ENCODE measurements at places on chromosomes 5 and 9.

DNA sequence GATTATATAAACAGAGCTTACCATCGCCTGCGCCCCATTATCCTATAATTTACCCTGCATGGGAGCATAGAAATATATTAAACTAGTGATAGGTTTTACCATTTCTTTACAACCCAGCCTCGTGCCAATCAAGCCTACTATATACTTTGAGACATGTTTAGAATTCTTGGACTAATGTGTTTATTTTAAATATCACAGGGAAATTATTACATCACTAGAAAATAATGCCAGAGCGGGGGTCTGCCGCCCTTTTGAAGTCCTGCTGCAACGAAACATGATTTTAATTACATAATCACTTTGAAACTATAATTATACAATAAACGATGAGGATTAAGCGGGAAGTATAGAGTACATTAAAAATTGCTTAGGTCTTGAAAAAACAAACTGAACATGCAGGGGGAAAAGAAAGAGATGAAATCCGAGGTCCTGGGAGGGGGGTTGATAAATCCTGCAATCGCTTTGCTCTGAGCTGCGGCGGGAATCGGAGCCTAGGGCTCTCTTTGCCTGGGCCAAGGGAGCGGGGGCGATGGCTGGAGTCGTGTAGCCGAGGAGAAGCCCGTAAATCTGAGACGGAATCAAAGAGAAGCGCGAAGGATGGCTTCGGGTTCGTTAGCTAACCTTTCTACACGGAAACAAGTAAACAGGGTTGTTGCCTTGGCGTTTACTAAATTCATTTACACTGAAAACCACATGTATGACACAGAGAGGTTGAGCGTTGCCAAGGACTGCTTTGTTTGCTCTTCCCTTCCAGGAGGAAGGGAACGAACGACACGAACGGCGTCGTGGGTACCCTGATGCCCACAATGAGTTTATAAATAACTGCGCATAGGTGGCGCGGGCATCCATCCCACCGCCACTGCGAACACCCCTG is 127.6 kb downstream of the TMEM174 start:
- no peak for DNase-seq

DNA sequence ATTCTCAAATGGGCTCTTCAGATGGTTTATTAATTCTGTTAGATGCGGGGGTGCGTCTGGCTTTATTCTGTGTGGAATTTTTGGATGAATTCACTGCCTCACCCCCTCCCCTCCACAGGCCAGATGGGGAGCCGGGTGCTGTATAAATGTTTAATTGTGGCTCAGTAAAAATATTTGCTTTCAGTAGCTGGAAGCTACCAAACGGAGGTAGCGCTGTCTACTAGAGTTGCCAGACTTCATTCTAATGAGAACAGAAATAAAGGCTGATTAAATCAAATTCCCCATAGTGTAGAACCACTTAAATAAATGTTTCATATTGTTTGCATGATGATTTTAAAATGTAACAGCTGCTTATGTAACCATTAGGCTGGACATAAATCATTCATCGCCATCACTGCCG is 34.5 kb upstream of the KCNMB1 start:
- no peak for DNase-seq

GRCh38 chr9:93663877-93664548 is 87.6 kb downstream of the PHF2 start:
- DNase-seq: no peak

- DNase-seq: no peak
Measured at GRCh38 chr5:111385970-111386831, 126.1 kb downstream of the STARD4 start.

DNA sequence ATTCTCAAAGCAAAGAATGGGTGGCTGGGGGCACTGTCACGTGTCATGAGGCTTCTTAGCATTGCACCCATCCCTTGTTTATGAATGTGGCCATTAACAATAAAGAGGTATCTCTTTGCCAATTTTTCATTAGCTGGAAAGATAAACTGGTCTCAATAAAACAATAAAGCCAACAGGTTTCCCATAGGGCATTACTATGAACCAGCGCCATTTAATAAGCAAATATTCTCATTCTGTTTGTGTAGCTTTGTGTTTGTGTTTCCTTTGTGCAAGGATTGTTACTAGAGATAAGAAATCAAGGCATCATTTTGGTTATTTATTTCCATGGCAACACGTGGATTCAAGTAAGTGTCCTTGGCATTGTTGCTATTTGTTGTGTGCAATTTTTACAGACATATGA is 37.6 kb upstream of the CAST start:
- no peak for DNase-seq

GRCh38 chr9:21294364-21294774 is 10.7 kb downstream of the IFNA5 start:
- no peak for DNase-seq

GRCh38 chr9:114746591-114747346 is 59.1 kb downstream of the TNFSF15 start:
- DNase-seq: no peak

DNA sequence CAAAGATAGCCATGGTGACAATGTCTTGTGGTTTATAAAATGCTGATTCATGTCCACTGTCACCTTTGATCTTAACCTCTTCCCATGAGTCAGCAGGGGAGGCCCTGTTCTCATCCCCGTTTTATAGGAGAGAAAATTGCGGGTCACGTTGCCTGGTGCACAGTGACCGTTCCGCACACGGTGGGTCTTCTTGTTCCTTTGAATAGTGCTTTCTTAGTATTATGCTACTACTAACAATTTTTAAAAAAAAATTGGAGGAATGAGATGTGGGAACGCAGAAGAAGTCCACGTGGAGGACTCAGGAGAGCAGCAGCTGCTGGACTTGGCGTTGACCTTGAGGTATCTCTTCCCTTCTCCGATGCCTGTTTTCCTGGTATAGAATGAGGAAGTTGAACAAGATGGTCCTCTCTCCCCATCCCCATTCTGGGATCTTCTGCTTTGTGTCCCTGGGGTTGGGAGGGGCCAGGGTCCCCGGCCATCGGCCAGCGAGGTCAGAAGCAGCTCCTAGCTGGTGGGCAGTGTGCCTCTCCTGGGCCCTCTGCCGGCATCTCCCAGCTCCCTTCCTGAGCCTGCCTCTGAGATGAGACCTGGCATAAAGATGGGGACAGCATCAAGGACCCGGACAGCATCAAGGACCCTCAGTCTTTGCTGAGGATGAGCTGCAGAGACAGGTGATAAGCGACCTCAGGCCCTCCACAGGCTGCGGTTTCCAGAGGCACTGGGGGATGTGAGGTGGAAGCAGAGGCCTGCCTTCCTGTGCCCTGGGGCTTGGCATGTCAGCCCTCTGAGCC is 143.9 kb downstream of the C9orf50 start:
- no peak for DNase-seq

GRCh38 chr9:137277329-137278041 is at the start of gene TOR4A:
Gene TOR4A (plus strand): TSS chr9:137277726. CDS start chr9:137278690, 964 bp downstream.
- DNase-seq: no peak

DNA sequence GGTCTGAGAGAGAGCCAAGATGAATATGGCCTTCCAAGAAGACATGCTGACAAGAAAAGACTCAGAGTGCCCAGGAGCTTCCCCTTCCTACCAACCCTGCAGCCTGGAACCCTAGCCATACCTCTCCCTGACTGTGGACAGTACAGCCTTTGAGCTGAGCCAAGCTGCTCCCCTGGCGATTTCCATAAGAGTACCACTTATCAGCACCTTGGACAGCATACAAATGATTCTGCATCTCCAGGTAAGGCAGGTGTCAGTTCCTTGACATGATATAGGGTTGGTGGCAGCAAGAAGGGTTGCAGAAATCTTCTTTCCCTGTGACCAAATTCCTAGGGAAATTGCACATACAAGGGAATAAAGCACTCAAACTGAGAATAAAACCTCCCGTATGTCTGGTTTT is 58.3 kb downstream of the MFAP3 start:
- no peak for DNase-seq

GRCh38 chr9:68802525-68803015 is 97.5 kb downstream of the PIP5K1B start:
- DNase-seq: no peak

DNA sequence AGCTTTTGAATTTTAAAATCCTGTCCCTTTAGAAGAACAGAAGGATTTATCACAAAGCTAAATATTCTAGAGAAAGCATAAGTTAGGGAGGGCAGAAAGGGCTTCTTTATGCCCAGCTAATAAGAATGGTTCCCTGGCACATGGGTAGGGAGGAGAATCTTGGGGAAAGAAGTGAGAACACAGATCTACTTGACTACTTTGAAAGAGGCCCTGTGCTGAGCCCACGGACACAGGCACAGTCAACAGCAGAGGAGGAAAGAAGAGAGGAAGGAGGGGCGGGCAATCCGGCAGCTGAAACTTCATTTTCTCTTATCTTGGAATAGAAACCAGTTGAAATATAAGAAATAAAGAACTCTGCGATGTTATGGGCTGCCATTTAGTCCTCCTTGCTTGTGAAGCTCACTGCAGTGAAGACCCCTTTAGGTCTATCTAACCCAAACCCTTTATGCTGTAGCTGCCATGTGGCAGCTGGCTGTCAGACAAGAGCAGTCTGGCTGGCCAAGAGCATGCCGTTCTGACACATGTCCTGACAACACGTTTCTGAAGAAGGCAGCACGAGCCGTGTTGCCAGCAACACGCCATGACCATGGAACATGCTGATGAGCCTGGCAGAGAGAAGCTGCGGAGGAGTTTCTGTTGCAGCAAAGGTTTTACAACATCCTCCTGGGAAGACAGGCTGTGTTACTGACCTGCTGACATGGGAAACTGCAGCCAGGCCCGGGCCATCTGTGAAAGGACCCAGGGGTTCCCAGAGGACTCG is 34.2 kb downstream of the ABLIM3 start:
- DNase-seq: no peak

- DNase-seq: no peak
Measured at GRCh38 chr5:6543830-6544560, 88.8 kb downstream of the NSUN2 start.

GRCh38 chr5:102231693-102232619 is 64.1 kb downstream of the SLCO4C1 start:
- no peak for DNase-seq

GRCh38 chr5:132022737-132023136 is 11.3 kb upstream of the ACSL6 start:
- DNase-seq: no peak

DNA sequence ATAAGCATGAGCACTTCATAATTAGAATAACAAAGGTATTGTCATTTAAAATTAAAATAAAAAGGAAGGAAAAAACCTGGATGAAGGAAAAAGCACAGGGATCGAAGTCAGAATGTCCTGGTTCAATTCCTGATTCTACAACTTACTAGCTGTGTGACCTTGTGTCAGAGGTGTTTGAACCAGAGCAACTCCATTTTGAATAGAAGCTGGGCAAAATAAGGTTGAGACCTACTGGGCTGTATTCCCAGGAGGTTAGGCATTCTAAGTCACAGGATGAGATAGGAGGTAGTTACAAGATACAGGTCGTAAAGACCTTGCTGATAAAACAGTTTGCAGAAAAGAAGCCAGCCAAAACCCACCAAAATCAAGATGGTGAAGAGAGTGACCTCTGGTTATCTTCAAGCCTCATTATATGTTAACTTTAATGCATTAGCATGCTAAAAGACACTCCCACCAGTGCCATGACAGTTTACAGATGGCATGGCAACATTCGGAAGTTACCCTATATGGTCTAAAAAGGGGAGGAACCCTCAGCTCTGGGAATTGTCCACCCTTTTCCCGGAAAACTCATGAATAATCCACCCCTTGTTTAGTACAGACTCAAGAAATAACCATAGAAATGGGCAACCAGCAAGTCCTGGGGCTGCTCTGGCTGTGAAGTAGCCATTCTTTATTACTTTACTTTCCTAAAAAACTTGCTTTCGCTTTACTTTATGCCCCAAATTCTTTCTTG is 412.7 kb downstream of the PIK3R1 start:
- no peak for DNase-seq

DNA sequence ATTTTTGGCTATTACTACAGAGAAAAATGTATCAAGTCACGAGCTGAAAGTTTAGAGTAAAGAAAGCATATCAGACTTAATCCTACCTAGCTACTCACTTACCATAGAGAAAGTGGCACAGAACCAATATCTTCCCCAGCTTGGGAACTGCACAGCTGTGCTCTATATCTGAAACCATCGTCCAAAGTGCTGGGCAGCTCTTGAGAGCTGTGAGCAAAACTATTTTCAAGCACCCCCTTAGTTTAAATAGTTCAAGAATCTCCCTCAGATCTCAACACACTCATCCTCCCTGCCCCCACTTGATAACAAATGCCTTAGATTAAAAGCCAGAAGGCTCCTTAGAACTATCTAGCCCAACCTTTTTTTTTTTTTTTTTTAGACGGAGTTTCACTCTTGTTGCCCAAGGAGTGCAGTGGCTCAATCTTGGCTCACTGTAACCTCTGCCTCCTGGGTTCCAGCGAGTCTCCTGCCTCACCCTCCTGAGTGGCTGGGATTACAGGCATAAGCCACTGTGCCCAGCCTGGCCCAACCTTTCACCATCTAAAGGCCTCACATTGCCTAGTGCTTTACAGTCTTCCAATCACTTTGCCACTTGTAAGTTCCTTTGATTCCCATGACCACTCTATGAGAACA is 94.2 kb upstream of the APC start:
- DNase-seq: no peak

DNA sequence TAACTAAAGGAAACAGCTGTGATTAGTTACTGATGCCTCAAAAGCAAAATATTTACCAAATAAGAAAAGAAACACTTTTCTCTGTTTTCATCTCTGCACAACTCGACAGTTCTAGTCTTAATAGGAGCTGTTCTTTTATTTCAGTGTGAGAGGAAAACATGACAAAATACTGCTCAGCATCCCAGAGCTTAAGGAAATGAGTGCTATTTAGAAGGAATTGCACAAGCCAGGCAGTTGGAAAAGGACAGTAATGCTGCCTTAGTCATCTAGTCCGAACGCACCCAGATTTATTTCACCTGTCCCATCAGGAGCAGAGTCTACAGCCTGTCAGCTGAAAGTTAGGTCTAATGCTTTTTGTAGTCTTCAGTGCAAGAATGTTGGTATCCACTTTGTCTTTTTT is 12.3 kb downstream of the ZCCHC9 start:
- no peak for DNase-seq

DNA sequence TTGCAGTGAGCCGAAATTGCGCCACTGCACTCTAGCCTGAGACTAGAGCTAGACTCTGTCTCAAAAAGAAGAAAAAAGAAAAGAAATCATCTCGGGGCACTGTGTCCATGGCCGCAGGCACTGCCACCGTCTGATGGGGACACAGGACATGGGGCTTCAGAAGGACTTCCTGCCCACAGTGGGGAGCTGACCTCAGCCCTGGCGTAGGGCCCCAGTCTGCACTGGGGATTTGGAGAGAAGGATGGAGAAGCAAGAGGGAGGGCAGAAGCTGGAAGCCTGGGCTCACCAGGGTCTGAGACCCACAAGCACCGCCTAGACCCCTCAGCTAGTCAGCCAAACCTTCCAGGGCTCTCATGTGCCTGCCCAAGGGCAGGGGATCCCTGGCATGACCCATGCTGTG is 4.1 kb upstream of the SARDH start:
- DNase-seq: no peak

- DNase-seq: no peak
Measured at GRCh38 chr5:54742417-54742891, 224.9 kb downstream of the SNX18 start.

GRCh38 chr5:42593591-42593990 is 163.0 kb upstream of the CCDC152 start:
- DNase-seq: no peak

Measured in renal cortex interstitium (tissue), 15 donors.